Activated CD4-positive, alpha-beta T cell treated with anti-CD3 and anti-CD28 coated beads, Interleukin-2, amount 10 ng/mL, durations not matched to agents 7 days and 5 days (primary cell): ENCODE measurements at places on chromosomes 13 and 19.

GRCh38 chr13:40598569-40598968, 67.9 kb downstream of the FOXO1 start:
- no peak for DNase-seq

- no peak for DNase-seq
These were observed 30.3 kb upstream of the EHD2 start for GRCh38 chr19:47682939-47683338.

DNA sequence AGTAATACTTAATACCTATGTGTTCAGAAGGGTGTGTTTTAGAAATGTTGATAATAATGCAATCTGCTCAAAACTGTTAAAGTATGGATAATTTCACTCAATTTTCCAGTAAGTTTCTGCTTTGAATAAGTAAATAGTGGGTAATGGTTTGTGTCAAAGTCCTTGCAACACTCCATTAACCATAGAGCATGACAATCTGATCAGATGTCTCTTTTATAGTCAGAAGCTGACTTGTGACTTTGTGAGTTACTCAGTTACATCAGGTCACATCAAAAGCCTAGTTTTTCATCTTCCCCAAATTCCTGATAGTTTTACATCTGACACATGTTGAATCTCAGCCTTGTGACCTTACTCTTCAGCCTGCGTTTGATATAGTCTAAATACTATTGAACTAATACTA, 338.0 kb downstream of the EFNB2 start:
- no peak for DNase-seq

DNA sequence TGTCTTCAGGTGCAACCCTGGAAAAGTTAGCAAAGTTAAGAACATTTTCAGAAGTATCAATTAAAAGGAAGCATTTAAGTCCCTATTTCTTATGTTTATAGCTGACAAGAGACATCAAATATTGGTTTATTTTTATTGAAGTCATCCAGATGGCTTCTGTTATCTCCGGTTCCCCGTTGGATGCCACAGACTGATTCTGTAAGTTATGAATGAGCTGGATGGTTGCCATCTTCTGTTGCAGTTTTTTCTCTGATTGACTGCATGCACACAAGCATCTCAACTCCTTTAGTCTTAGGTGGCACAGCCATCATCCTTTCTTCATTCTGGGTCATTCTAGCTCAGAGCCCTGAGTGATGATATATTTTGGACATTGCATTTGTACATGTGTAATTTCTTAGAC, 10.6 kb upstream of the OXGR1 start:
- DNase-seq, result no peak

- DNase-seq, result peak; percentile 41
These were observed 609 bp downstream of the EPS15L1 start for GRCh38 chr19:16470911-16471811.

- no peak for DNase-seq
These were observed 955.6 kb downstream of the UQCRFS1 start for GRCh38 chr19:28257396-28257795.

GRCh38 chr13:110344320-110344719, 37.2 kb downstream of the COL4A2 start:
- DNase-seq, result no peak

DNA sequence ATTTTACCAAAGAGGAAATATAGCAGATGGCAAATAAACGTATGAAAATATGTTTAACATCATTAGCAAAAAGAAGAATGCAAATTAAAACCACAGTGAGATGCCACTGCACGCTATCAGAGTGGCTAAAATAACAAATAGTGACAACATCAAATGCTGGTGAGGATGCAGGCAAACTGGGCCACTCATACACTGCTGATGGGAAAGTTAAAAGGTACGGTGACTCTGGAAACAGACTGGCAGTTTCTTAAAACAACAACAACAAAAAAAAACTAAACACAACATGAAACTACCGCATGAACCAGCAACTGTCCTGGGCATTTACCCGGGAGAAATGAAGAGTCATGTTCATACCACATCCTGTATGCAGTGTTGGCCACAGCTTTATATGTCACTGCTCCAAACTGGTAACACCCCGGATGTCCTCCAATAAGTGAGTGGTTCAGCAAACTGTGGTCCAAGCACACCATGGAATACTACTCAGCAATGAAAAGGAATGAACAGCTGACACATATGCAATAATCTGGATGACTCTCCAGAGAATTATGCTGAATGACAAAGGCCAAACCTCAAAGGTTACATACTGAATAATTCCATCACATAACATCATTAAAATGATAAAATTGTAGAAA, 22.3 kb downstream of the EPS15L1 start:
- DNase-seq, result peak; percentile 66

GRCh38 chr19:55956431-55956830, 8.8 kb downstream of the NLRP8 start:
- no peak for DNase-seq

DNA sequence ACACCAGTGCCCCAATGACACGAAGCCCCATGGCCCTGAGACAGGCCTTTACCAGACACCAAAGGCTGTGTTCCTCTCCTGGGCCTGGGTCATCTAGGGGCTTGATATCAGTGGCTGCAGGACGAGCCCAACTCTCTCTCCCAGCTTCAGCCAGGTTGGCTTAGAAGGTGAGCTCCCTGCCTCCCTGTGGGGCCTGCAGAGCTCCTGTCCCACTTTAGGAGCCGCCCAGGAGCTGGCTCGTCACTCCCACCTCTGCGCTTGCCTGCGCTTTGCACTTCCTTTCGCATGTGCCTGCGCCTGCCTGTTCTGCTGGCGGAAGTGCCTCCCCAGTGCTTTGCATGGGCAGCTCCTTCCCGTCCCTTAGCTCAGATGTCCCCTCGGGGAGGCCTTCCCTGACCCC, 4.9 kb downstream of the CALM3 start:
- no peak for DNase-seq

- DNase-seq, result no peak
These were observed 79.2 kb upstream of the CACNA1A start for GRCh38 chr19:13585512-13585911.

- DNase-seq, result no peak
These were observed 1.2 kb downstream of the NOSIP start for GRCh38 chr19:49579193-49579592.

- no peak for DNase-seq
These were observed 632.3 kb downstream of the SLITRK6 start for GRCh38 chr13:85166891-85167290.

- no peak for DNase-seq
These were observed 405.2 kb upstream of the PRR20A start for GRCh38 chr13:56735537-56735942.

DNA sequence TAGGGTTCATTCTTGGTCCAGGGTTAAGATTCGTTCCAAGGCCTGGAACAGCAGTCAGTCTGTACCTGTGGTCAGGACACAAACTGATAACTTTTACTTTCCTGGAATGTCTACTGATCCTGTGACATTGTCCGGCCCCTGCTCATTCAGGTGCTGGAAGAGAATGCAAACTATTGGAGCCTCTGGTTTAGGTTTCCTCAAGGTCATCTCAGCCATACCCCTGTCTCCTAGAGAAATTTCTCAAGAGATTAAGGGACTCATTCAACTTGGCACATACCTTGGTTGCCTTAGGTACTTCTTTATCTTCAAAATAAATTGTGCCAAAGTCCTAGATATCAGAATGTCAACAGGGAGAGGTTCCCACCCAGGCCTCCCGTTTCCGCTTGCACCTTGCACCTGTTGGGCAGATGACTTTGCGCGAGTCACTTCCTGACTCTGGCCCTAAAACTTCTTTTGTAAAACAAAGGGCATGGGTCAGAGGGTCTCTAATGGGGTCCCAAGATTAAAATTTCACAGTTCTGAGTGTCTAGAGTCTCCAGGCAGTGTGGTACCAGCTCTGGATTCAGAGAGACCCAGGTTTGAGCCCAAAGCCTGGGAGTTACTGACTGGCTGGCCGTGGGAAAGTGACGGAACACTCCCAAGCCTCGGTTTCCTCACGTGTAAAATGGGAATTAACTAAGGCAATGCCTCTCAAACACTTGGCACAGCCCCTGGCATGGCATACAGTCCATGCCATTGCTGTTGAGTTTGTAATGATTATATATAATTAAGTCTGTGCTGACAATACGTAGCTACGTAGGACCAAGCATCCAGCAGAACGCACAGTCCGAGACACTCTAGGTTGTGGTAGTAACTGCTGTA, 25.8 kb upstream of the CYP2S1 start:
- no peak for DNase-seq

DNA sequence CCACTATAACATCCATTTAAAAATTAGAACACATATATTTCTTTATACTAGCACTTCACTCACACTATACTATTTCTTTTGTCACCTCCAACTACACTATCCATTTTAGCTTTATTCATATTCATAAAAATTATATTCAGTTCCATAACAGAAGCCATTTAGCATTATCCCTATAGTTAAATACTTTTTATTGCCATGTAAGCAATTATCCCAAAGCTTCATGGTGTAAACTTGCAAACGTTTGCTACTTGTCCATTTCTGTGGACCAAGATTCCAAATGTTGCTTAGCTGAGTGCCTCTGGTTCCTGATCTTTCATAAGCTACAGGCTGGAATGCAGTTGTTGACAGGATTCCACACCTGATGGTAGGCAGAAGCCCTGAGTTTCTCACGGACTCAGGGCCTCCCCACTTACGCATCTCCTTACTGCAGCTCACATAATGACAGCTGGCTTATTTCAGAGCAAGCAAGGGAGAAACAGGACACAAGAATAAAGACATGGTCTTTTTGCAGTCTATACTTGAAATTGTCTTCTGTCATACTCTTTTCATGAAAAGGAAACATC, 1584.8 kb downstream of the SLITRK5 start:
- no peak for DNase-seq

DNA sequence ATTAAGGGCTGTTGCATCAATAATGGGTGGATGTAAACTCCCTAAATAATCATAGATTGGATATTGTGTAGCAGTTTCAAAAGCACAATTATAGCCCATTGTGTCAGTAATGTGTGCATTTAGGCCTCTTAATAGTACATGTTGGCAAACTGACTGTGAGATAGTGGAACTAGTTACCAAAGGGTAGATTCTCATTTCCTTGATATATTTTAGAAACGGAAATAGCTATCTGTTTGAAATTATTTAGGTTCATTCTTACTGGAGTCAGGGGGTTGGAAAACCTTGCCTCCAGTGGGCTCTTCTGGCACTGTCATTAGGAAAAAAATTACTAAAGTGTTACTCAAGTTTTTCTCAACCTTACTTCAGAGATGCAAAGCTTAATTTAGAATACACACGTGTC, 1074.9 kb downstream of the PCDH17 start:
- DNase-seq, result no peak

- peak; percentile 69 for DNase-seq
These were observed 11.5 kb downstream of the FAM187B start for GRCh38 chr19:35216833-35217648.

- no peak for DNase-seq
These were observed 141.3 kb upstream of the FBXL3 start for GRCh38 chr13:77168237-77168636.

DNA sequence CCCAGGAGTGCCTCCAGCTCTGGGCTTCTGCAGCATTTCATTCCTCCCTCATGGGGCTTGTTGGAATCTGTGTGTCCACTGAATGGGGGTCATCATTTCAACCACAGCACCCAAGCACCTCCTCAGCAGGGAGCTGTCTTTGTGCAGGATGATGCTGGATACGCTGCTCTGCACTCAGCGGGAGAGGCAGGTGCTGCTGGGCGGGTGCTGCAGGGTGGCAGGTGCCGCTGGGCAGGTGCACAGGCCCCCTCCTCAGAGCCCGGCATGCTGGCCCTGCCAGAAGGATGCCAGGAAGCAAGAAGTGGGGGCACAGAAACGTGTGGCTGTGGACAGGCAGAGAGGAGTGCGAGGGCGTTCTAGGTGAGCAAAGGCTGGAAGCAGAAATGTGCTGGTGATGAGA, 121.8 kb upstream of the VSTM2B start:
- DNase-seq, result no peak

GRCh38 chr19:16896146-16897028, 7.6 kb downstream of the F2RL3 start:
- no peak for DNase-seq

GRCh38 chr13:43293008-43293407, 269.6 kb downstream of the DNAJC15 start:
- no peak for DNase-seq

DNA sequence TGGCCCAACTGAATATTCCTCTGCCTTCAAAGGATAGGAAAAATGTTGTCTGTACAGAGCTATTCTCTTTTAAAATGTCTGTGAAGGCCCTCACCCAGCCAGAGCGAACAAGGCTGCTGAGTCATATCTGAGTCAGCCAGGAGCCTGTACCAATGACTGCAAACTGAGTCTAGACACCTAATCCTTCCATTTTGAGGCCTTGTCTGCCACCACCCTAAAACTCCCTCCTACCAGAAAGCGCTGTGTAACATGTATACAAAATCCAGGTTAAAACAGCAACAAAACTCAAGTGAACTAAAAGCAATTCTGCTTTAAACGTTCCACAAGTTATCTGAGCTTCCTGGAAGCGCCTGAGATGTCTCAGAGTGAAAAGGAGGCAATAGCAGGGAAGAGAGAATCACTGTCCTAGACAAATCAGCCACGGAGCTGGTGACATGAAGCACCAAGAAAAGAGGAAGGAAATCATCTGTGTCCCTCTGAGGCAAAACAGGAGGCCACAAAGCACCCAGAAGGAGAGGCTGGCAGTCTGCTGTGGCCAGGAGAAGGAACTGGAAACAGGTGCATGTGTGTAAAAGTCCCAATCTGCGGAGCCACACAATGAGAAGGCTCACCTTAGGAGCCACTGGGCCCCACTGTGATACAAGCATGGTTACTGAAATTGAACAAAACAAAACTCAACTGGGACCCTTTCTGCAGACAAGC, 10.2 kb downstream of the DHRS12 start:
- no peak for DNase-seq

- no peak for DNase-seq
These were observed 260.0 kb downstream of the KLF12 start for GRCh38 chr13:73873940-73874830.

GRCh38 chr13:113118261-113119021, 4.2 kb upstream of the F10 start:
- no peak for DNase-seq

DNA sequence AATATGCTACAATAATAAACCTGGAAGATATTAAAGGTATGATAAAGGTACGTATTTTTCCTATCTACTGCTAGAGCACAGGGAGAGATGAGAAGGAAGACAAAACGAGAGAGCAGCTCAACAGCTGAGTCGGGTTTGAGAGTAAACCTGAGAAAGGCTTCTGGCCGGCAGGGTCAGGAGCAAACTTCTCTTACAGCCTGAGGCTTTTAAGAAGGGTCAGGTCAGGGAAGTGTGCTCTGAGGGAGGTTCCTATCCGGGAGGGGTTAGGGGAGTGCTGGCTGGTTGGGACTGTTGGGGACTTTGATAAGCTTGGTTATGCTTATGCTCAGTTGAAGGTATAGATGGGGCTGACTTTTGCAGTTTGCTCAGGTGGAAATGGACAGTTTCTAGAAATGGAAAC, 77.7 kb upstream of the PRR20A start:
- DNase-seq, result no peak
